ENCODE measurements at places on chromosomes 12 and 14. TPM values are rescaled to one million over a fixed set of nuclear protein-coding genes. Genes with fewer than 3 reads are reported as not detected.

The RITA1 gene
- 8.7 TPM for polyA plus RNA-seq

The SERPINA1 gene
- 50.9 TPM for polyA plus RNA-seq

The APPL2 gene
- polyA plus RNA-seq: 10.8 TPM

The CCDC177 gene
- polyA plus RNA-seq: 0.07 TPM

The NINJ2 gene
- polyA plus RNA-seq: 1.4 TPM

The ENDOU gene
- polyA plus RNA-seq: 0.54 TPM

The CCDC197 gene
- polyA plus RNA-seq: not detected

The C14orf132 gene
- 1.4 TPM for polyA plus RNA-seq

The KRT82 gene
- not detected for polyA plus RNA-seq

The ANKRD52 gene
- polyA plus RNA-seq: 5.6 TPM

The IFNG-AS1 gene
- polyA plus RNA-seq: not detected

The OR10A7 gene
- not detected for polyA plus RNA-seq
